Stimulated activated CD8-positive, alpha-beta memory T cell treated with anti-CD3 and anti-CD28 coated beads, Interleukin-4, amount 100 ng/mL, for 4 hours (primary cell): ENCODE measurements at places on chromosomes 7 and 10.
A peak's percentile ranks its signal among the peaks of the same experiment; 100 is the strongest.

- DNase-seq: no peak
These were observed 14.3 kb downstream of the PTPRE start for GRCh38 chr10:127921075-127921752.

GRCh38 chr10:126179637-126180036, 208.6 kb downstream of the ADAM12 start:
- DNase-seq: no peak

GRCh38 chr7:157662981-157663716, 326.3 kb downstream of the DNAJB6 start:
- no peak for DNase-seq

- no peak for DNase-seq
These were observed 93.2 kb downstream of the UNCX start for GRCh38 chr7:1325646-1326510.

GRCh38 chr7:4681886-4682620, at the start of gene FOXK1:
Gene FOXK1 (plus strand): TSS chr7:4682295. CDS start chr7:4682309, 14 bp downstream.
- DNase-seq: peak; percentile 63

- no peak for DNase-seq
These were observed 60.6 kb upstream of the UBE3C start for GRCh38 chr7:157077986-157078644.
